ENCODE measurements at places on chromosomes 12 and 14. TPM values are rescaled to one million over a fixed set of nuclear protein-coding genes. Genes with fewer than 3 reads are reported as not detected.

DNA sequence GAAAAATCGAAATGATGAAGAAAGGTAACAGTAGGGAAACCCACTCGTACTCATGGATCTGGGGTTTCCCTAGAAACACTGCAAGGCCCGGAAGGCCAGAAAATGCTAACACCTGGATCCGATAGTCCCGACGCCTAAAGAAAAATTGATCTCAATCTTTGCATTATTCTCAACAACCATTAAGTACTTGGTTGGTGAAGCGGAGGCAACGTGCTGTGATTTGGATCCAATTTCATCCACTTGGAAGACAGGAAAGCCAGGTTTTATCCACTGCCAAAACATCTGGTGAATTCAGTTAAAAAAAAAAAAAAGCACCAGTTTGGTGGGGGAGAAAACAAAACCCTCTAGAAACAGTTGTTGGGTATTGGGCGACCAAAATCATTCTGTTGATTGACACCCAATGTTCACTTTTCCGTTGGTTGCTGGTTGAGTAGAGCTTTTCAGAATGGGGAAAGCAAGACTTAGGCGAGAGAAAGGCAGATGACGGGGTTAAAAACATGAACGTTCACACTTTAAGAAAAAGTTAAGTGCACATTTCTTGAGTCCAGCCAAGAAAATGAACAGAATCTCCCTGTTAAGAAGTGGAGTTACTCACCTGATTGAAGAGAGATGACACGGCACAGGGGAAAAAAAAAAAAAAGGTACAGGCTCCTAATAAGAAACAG lies 41.9 kb upstream of the MED13L start:
- no peak for DNase-seq

TCL1A gene
- total RNA-seq: not detected

GRCh38 chr12:90868626-90869025 lies 86.3 kb downstream of the CCER1 start:
- no peak for DNase-seq

GRCh38 chr12:77299001-77299400 lies 233.6 kb upstream of the E2F7 start:
- no peak for DNase-seq

- DNase-seq: peak; percentile 50
These were observed 205.3 kb upstream of the NAV3 start for GRCh38 chr12:77625441-77625840.

TIMELESS gene
- 10.3 TPM for total RNA-seq

GRCh38 chr12:54429014-54429471 lies 10.0 kb upstream of the ITGA5 start:
- no peak for DNase-seq

DNA sequence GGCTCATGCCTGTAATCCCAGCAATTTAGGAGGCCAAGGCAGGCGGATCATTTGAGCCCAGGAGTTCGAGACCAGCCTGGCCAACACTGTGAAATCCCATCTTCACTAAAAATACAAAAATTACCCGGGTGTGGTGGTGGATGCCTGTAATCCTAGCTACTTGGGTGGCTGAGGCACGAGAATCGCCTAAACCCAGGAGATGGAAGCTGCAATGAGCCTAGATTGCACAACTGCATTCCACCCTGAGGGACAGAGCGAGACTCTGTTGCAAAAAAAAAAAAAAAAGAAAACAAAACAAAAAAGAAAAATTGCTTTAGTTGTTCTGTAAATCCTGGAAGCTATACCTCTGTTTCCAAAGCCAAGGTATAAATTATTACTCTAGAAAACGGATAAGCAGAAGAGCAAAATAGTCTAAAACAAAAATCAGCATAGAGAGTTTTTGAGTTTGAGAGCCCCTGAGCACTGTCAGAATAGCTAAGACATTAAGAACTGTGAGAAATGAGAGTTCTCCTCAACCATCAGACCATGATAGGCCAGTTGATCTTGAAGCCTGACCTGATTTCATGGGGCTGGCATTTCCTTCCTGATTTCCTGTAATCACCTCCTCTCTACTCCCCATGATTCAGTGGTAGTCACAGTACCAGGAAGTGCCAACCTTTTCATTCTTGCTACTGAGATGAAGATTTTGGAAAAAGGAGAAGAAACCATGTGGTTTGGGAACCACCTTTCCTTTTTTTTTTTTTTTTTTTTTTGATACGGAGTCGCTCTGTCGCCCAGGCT lies 31.7 kb downstream of the ATP2A2 start:
- DNase-seq: peak; percentile 54

GRCh38 chr12:13436696-13437391 lies 240.3 kb downstream of the EMP1 start:
- DNase-seq: no peak

- no peak for DNase-seq
These were observed 143.1 kb downstream of the SYT10 start for GRCh38 chr12:33296529-33296928.

Measured in kidney epithelial cell (primary cell).